ENCODE measurements at places on chromosomes 2 and 18.

DNA sequence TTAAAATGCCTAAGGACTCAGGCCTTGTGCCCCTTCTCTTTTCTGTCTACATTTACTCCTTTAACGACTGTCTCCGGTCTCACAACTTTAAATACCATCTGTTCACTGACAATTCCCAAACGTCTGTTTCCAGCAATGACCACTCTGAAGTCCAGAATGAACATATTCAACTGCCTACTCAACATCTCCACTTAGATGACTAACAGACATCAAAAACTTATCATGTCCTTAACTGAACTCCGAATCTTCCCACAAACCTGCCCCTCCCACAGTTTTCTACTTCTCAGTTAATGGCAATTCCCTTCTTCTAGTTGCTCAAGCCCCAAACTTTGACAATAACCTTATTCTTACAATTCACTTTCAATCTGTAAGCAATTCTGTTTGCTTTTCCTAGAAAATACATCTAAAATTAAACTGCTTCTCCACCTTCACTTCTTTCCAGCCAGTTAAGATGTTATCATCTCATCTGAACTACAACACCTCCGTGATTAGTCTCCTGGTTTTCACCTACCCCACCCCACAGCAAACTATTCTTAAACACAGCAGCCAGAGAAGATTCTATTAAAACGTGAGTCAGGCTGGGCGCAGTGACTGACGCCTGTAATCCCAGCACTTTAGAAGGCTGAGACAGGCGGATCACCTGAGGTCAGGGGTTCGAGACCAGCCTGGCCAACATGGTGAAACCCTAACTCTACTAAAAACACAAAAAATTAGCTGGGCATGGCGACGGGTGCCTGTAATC is 2.8 kb downstream of the C1D start:
- DNase-seq = no peak

GRCh38 chr2:163778045-163778781 is 42.4 kb upstream of the FIGN start:
- no peak for DNase-seq

GRCh38 chr2:45860136-45861121 is 209.0 kb downstream of the PRKCE start:
- peak; percentile 48 for DNase-seq

DNA sequence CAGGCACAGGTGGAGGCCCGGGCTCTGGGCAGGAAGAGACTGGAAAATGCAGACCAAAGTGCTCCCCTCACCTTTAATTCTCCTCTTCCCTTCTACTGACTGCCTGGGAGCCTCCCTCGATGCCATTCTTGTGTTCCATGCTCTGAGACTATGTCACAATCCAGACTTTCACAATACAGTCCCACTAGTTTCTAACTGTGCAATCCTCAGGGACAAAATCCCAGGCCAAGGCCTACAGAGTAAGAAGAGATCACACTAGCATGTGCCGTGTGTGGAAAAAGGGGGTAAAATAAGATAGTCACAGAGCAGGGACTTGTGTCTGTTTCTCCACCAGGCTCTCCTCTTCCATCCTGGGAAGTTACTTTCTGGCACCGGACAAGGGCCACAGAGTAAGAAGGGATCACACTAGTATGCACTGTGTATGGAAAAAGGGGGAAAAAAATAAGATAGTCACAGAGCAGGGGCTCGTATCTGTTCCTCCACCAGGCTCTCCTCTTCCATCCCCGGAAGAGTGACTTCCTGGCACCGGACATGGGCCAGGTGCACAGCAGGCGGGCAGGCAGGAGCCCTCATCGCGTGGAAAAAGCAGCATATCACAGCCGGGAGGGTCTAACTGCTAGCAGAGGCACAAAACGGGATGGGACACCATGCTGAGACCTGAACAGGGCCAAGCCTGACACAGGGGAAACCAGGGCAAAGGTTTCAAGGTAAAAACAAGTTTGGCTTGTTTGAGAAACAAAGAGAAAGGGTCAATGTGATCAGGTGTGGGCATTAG is 9.6 kb downstream of the CYB5A start:
- DNase-seq = no peak
